Posterior vena cava (tissue), 2 donors: ENCODE measurements at places on chromosomes 6 and 20.

DNA sequence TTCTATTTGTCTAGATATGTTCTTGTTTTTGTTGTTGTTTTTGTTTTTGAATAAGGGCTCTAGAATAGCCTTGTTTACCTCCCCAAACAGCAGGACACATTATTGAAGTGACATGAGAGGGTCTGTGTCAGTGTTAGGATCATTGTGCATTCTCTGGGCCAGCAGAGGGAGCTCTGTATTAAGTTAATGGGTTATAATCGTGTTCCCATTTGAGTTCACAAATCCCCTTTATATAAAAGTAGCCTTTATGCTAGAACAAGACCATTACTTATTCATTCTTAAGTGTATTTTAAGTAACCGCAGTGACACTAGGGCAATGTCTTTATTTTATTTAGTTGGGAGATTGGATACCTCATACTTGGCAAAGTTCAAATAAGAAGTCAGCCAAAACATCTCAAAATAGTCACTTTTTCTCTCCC, 44.8 kb downstream of the STK4 start:
- DNase-seq: no peak

DNA sequence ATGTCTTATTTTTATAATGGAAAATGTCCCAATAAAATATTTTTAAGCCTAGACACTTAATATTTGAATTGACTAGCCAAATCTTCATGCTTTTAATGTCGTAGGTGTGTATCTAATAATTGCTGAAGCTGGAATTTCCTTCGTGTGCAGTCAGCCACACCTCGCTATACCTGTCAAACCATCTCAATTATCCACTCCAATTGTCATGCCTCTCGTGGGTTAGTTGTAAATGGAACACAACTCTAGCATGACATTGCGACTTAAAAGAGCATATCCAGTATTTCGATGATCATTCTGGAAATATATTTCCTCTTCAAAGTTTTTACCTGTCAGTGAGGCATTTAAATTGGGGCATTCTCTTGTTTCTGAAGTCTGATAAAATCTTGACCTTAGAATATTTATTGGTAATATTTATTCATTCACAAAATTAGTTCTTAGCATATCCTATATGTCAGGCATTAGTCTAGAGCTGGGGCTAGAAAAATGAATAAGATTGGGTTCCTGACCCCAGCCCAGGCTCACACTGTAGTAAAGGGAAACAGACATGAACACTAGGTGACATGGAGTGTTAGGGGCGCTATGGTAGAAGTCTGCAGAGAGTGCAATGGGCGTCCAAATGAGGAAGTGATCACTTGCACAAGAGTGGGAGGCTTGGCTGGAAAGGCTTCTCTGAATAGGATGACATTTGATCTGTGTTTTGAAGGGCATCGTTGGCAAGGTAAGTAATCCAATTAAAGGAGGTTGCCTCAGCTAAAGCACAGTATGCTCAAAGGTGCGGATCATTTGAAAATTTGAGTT, 11.0 kb upstream of the CFAP206 start:
- no peak for DNase-seq

GRCh38 chr20:3164763-3165410, 5.2 kb upstream of the FASTKD5 start:
- no peak for DNase-seq

DNA sequence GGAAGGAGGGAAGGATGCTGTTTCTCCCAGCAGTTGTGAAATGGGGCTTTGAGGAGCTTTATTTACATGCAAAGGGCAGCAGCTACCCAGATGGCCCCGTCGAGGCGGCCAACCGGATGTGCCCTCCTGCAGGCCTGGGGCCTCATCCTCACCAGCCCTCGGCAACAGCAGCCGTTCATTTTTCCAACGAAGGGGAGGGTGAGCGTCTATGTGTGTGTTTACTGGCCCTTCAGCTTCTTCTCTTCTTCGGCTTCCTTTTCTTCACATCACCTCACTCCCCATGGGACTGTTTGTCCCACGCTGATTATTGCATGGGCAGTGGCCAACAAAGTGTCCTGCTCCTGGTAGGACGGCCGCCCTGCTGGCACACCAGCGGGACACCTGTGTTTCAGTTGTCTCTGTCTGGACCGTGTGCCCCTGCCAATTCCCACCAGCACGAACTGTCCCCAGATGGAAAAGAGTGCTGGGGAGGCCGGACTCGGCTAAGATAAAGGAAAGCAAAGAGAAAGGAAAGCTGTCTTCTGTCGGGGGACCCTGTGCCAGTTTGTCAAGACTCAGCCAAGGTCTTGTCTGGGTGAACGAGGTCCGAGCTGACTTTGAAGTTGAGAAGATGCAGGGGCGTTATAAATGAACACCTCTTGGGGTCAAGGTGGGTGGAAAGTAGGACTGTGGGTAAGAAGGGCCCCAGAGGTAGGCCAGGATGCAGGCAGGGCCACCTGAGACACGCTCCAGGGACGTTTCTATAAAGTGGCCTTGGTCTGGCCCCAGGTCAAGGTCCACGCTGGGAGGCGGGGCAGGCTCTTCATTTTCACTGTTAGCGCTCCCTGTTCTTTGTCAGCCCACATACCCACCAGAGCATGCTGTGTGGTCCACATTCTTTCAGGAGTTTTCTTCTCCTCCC, 57.0 kb downstream of the FAM50B start:
- DNase-seq: no peak

DNA sequence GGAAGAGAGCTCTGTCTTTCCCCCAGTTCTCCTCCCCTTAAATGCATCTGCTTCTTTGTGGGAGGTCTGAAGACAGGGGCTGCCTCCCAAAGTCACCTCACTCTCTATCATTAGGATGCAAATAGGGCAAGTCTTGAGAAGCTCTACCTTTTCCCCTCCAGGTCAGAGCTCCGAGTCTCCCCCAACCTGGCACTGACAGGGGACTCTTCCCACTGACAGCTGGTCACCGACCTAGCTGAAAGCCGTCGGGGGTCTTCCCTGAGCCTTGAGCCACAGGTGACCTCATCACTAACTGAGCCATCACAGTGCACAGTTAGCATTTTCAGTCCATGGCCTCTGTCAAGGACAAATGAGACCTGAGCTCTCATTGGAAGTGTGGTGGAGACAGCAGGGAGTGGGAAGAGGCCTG, 386.7 kb downstream of the HACE1 start:
- DNase-seq: no peak

DNA sequence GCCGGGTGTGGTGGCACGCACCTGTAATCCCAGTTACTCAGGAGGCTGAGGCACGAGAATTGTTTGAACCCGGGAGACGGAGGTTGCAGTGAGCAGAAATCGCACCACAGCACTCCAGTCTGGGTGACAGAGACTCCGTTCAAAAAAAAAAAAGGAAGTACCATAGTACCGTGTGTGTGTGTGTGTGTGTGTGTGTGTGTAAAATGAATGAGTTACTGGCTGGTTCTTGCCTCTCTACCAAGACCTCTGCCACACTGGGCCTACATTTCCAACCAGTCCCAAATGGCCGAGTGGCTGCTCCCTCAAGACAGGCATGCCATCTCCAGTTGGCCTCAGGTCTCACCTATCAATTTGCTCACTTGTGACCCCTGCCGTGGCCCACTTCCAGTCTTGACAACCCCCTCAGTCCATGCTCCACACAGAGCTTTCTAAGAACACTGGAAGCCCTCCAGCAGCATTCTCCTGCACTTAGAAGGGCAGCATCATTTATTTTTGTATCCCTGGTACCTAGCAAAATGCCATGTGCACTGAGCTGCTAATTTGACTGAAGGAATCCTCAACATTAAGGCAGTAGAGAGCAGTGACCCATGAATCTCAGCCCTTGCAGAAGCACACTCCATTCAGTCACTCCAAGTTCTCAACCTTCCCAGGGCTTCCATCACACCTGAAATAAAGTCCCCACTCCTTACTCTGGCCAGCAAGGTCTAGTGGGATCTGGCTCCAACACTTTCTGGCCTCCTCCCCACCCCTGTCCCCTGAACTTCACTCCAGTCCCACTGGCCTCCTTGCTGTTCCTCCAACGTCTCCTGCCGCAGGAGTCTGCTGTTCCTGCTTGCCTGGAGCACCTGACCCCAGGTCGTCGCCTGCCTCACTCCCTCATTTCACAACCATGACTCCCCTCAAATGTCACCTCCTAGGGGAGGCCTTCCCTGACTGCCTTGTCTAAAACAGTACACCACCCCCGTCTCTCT, 29.9 kb downstream of the COX4I2 start:
- no peak for DNase-seq

- no peak for DNase-seq
Measured at GRCh38 chr6:39471954-39472659, 149.6 kb upstream of the KCNK16 start.

DNA sequence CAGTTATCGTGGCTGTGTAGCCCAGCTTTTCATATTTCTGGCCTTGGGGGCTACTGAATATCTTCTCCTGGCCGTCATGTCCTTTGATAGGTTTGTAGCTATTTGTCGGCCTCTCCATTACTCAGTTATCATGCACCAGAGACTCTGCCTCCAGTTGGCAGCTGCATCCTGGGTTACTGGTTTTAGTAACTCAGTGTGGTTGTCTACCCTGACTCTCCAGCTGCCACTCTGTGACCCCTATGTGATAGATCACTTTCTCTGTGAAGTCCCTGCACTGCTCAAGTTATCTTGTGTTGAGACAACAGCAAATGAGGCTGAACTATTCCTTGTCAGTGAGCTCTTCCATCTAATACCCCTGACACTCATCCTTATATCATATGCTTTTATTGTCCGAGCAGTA, 475 bp downstream of the OR2B6 start:
- no peak for DNase-seq

DNA sequence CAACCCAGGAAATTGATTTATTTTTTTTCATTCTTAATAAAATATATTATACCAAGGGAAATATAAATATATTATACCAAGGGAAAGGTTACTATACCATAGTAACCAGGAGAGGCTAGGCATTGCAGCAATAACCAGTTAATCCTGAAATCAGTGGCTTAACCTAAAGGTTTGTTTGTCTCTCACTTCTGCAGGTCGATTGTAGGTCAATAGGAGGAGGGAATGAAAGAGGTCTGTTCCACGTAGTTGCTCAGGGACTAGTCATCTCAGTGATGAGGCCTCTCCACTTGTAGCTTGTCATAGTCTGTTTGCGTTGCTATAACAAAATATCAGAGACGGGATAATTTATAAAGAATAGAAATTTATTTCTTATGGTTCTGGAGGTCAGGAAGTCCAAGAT, 168.0 kb downstream of the GJA1 start:
- DNase-seq: no peak

DNA sequence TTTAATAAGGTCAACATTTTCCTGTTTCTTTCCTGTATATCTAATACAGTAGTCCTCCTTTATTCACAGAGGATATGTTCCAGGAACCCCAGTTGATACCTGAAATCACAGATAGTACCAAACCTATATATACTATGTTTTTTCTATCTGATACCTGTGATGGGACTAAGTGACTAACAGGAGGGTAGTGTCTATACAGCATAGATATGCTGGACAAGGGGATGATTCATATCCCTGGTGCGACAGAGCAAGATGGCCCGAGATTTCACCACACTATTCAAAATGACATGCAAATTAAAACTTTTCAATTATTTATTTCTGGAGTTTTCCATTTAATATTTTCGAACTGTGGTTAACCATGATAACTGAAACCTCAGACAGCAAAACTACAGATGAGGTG, 281.1 kb downstream of the LAMA2 start:
- DNase-seq: no peak

DNA sequence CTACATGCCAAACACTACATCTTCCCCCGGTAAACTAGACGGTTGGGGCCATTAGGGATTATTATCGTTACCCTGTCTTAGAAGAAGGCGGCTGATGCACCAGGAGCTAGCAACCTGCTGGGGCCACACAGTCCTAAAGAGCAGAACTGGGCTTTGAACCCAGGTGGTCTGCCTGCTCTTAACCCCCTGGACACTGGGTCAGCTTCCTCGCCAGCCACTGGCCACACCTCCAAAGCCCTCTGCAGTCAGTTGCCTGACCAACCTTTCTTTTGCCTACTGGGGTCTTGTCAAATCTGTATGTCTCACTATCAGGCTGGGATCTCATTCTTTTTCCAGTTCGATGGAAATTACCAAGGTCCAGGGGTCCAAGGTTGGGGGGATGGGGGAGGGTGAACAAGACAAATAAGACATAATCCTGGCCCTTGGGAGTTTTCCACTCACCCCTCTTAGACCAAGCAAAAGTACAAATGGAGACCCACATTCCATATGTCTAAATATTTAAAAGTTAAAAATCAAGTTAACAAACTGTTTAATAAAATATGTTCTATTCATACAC, 34.0 kb upstream of the FOXP4 start:
- no peak for DNase-seq

DNA sequence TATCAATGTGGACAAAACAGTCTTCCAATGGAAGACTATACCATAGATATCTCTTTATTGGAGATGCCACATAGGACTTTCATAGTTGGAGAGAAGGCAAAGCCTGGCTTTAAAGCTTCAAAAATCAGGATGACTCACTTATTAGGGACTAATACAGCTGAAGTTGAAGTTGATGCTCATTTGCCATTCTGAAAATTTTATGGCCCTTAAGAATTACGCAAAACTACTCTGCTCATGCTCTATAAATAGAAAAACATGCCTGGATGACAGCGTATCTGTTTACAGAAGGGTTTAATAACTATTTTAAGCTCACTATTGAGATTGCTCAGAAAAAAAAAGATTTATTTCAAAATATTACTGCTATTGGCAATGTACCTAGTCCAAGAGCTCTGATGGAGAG, 155.5 kb upstream of the DST start:
- DNase-seq: no peak

DNA sequence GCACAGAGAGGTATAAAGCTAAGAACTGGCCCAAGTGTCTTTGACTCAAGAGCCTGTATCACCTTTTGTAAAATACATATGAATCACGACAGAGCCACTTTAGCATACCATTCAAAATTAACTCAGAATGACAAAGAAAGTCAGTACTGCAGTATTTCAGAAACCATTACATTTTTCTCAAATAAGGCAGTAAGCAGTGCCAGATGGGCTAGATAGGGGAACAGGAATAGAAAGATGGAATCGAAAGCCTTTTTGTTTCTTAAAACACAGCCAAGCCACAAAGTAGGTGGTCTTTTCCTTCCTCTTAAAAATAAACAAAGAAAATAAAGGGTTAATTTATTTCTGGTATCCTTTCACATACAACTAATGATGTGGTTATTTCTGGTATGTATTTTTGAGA, 10.3 kb downstream of the CLDN20 start:
- DNase-seq: no peak
